NCI-H187 (cell line): ENCODE measurements at places on chromosomes 1 and 21.
A peak's percentile ranks its signal among the peaks of the same experiment; 100 is the strongest.

DNA sequence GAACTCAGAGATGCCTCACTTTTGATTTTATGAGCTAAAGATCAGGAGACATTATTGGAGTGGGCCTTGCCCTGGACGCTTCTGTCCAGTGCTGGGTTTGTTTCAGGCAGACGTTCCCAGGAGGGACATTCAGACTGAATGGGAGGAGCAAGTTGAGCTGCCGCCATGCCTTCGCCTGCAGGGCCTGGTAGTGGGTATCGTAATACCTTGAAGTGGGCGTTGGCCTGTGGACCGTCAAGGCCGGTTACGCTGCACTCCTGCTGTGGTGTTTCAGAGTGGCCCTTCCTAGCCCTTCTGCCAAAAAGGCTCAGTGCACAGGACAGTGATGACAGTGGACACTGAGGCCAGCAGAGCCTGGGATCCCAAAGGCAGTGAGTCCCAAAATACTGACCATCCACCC lies 1.6 kb downstream of the FAM3B start:
- DNase-seq = peak; percentile 57

DNA sequence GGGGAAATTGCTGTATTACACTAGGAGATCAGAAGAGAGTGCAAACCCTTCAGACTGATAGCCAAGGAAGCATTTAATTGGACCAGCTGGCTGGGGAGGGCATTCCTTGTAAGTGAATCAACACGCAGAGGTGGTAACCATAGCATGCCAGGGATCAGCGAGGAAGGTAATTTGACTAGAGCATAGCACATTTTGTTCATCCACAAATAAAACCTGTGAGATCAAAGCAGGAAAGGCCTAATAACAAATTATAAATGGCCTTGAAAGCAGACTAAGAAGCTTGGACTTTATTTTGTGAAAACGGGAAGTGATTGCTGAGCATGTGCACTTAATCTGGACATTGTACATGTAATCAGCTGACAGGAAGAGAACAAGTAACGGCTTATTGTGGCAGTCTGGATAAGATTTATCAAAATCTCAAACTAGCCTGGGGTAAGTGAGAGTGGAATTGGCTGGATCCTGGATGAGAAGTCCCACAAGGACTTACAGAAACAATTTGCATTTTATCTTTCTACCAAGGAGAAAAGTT lies 11.7 kb upstream of the CD55 start:
- no peak for DNase-seq

DNA sequence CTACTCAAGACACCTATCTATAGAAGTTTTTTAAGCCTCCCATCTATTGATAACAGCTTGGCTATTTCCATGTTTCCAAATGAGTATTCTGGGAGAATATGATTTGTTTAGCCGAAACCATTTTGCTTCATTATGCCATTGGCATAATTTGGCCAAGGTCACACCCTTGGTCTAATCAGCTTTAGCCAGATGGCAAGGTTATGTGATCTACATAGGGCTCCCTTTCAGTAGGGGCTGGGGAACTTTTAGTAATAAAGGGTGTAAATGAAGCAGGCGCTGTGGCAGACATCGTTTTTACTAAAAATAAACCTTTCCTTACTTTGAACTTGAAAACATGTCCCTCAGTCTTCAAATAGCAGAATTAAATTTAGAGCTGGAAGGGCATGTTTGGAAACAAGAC lies 3.0 kb upstream of the PDC start:
- DNase-seq = no peak

GRCh38 chr21:21156957-21157356 lies 158.7 kb downstream of the NCAM2 start:
- no peak for DNase-seq

GRCh38 chr1:87072411-87072810 lies 158.0 kb downstream of the HS2ST1 start:
- DNase-seq = no peak

- DNase-seq = no peak
These were observed 7.7 kb upstream of the HLCS start for GRCh38 chr21:36973986-36974850.

DNA sequence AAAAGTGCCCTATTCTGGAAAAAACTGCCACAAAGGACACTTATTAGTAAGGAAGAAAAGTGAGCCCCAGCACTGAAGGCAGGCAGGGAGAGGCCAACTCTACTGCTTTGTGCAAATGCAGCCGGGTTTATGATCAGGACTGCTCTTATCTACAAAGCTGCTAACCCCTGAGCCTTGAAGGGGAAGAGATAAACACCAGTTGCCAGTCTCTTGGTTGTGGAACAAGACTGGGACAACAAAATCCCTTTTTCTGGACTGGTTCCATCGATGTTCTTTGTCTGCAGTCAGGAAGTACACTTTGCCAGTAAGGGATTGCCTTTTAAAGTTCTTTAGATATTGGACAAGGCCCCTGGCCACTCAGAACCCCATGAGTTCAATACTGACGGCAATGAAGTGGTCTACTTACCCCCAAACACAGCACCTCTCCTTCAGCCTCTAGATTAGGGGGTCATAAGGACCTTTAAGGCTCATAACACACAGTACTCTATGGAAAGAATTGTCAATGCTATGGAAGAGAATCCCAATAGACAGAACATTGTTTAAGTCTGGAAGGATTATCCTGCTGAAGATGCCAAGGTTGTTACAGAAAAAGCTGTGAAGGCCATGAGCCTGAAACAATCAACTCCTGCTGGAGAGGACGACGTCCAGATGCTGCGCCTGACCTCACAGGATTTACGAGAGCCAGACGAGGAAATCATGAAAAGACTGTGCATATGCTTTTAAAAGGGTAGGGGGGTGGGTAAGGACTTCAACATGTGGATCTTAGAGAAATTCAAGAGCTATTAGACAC lies 43.6 kb downstream of the GNB1 start:
- no peak for DNase-seq

DNA sequence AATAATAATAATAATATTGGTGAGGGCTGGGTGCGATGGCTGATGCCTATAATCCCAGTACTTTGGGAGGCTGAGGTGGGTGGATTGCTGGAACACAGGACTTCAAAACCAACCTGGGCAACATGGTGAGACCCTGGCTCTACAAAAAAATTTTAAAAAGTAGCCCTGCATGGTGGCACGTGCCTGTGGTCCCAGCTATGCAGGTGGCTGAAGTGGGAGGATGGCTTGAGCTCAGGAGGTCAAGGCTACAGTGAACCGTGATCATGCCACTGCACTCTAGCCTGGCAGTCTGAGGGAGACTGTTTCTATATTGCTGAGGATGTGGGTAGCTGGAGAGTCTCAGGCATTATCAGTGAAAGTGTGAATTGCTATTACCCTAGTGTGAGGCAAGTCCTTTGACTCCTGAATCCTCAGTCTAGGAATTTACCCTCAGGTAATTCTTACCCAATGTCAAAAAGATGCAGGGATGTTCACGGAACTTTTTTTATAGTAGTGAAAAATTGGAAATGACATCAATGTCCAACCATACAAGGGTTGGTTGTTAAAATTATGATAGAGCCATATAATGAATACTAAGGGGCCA lies 61.8 kb upstream of the RPL11 start:
- DNase-seq = no peak

- no peak for DNase-seq
These were observed 18.1 kb upstream of the PCP4 start for GRCh38 chr21:39849014-39849655.

- DNase-seq = no peak
These were observed 1.1 kb upstream of the CDC73 start for GRCh38 chr1:193120604-193121166.

DNA sequence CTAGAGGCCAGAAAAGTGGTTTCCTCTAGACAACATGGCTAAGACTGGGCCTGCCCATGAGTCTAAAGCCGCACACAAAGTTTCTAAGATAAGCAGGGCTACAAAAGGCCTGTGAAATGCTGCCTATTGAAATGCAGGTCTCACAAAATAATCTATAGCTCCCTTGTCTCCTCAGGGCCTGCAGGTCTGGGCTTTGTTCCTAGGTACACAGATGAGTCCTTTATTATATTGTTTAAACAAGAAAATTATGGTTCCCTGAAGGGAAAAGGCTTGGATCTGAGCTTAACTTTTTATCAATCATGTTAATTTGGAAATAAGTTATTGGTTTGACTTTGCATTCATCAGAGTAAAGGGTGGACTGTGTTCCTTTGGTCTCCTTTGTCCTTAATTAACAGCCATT lies 413.4 kb upstream of the BEND5 start:
- DNase-seq = no peak

DNA sequence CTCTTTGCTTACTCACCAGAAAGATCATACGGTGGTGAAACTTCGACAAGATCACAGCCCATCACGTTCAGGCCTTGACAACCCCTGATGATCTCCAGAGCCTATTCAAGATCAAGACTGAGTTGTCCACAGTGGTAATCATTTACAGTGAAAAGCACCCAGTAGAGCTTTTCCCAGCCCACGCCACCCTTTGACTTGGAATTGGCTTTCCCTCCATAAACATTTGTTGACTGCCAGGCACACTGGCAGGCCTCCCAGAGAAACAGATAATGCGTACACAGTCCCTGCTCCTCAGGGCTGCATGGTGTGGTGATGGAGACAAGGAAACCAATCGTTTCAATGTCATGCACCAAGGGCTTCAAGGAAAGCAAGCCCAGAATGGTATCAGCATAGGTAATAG lies 10.1 kb downstream of the AGMAT start:
- no peak for DNase-seq

GRCh38 chr1:72369069-72369757 lies 86.9 kb upstream of the NEGR1 start:
- DNase-seq = no peak

DNA sequence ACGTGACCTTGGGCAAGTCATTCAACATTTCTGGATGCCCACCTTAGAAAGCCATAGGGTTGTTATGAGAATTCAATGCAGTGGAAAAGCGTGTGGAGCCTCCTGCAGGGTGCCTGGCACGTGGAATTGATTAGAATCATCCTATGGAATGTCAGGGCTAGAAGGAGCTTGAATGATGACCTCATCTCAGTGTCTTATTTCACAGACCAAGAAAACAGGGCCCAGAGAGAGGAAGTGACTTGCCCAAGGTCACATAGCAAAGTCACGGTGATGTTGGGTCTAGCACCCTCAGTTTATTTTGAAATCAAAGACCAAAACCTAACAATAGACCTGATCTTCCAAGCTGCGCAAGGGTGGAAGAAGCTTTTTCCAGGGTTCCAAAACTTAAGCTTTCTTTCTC lies 6.0 kb downstream of the TRABD2B start:
- no peak for DNase-seq

- no peak for DNase-seq
These were observed 99.0 kb downstream of the KCNK2 start for GRCh38 chr1:215181518-215181917.

GRCh38 chr1:19739628-19740027 lies 60.1 kb downstream of the TMCO4 start:
- DNase-seq = no peak

GRCh38 chr1:94658221-94658620 lies 116.7 kb upstream of the F3 start:
- no peak for DNase-seq

DNA sequence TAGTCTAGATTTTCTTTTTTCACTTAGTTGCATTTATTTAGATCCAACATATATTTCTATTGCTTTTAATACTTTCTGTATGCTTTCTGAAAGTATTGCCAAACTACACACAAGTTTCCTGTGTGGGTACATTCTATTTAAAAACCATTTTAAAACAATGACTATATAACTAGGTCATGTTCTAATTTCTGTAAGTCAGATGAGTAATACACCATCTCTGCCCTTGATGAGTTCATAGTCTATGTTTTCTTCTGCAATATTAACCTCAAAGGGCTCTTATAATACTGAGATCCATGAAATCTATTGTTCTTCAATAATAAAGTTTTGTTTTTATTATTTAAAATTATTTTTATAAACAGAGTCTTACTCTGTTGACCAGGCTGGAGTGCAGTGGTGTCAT lies 68.3 kb downstream of the RNASEL start:
- no peak for DNase-seq

- DNase-seq = no peak
These were observed 28.4 kb upstream of the PLEKHO1 start for GRCh38 chr1:150121236-150121862.

GRCh38 chr1:27430903-27431600 lies 38.6 kb downstream of the GPR3 start:
- DNase-seq = no peak

- DNase-seq = no peak
These were observed 47.2 kb upstream of the ECE1 start for GRCh38 chr1:21337454-21337927.

DNA sequence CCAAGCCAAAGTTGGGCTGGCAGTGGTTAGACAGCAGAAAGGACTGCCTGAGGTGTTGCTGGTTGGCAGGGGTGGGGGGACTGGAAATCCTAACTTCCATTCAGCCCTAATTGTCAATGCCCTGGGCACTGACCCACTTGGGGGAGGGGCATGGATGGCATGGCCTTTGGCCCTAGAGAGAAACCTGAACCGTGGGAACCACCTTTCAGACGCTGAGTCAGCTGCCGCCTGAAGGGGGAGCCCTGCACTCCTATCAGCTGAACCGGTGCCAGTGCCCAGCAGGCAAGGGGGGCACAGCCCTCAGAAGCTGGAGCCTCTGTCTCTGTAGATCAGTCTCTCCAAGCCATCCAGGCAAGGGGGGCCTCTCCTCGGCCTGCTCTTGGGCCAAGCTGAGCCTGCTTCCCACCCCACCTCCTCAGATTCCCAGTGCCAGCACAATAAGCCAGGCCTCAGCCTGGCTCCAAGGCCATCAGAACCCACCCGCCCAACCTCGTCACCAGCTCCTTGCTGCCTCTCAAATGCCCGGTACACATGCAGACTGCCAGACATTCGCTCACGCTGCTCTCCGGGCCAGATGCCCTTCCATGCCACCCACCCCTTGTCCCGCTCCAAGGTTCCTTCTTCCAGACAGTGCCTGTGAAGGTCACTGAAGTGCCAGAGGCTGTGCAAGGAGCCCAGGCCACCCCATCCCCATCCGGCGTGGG lies 11.6 kb downstream of the TINAGL1 start:
- no peak for DNase-seq

DNA sequence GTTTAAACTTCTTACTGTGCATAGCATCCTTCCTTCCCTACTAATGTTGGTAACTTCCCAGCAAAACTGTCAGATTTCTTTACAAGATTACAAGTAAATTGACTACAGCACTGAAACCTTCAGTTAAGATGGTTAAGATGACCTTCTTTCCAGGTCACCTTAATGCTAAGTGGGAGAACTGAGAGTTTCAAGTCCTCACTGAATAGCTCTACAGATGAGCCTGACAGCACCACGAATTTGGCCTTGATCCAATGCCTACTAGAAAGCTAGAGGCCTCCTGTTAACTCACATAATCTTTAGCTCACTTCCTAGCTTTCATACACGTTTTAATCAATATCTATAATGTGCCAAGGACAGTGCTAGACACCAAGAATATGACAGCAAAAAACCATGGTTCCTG lies 276.0 kb upstream of the PLD5 start:
- no peak for DNase-seq

DNA sequence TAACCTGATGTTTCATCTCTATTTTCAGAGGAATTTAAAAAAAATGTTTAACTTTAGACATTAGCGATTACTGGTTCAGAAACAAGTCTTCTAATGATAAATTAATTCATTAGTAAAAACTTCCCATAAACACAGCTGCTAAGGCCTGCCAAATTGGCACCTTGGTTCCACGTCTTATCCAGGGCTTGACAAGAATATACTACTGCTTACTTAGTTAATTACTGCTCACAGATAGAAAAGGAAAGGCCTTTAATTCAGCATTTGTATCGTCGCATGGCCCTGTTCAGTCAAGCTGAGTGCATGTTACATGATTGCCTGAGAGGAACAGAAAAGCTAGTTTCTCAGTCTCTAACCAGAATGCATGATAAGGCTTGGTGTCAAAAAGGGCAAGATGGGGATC lies 84.6 kb downstream of the ADGRL2 start:
- no peak for DNase-seq
